T-cell (primary cell): ENCODE measurements at places on chromosomes 7 and 10.

DNA sequence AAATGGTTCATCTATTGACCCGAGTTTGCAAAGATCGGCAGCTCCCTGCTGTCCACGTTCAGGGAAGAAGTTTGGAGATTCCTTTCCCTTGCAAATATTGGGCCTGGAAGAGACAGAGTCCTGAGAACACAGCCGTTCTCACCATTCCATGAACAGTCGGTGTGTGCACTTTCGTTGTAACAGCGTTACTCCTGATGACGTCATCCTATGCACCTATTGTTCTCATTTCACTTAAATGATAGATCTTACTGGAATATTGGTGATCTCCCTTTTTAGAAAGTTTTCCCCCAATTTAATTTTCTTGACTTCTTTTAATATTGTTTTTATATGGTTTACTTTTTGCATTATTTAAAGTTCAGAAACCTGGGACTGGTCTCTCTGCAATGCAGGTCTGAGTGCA lies 320.7 kb upstream of the PFKP start:
- DNase-seq = no peak

DNA sequence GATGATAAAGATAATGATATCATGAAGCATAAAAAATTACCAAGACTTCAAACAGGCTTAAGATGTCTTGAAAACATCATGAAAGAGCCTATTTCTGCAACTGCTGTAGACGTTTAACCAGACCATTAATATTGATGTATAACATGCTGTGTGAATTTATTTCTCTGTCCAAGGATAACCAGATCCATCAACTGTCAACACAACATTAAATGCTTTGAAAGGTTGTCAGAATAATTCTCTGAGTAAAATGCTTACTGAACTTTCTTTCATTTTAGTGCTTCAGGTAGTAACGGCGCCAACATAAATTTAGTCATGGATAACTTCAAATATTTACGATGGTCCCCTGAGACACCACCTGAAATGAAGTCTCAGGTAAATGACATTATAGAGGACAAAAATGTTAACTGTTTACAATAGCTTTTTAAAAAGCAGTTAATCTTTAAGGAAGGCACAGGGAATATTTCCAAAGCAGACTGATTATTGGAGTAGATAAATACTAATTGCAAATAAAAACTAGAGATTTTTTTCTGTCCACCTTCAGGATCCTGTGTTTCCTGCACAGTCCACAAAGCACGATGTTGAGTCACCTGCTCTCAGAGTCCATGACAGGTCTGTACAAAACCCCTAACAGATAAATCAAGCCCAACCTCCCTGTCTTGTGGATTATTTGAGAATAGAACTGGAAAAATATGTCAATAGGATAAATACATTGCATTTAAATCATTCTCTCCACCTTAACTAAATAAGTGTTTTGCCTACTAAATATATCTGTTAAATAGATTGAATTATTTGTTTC lies 1213.2 kb downstream of the XPNPEP1 start:
- no peak for DNase-seq

- no peak for DNase-seq
Measured at GRCh38 chr10:131201741-131202515, 109.6 kb downstream of the TCERG1L start.

- DNase-seq = no peak
Measured at GRCh38 chr10:116211682-116212081, 61.3 kb downstream of the GFRA1 start.

DNA sequence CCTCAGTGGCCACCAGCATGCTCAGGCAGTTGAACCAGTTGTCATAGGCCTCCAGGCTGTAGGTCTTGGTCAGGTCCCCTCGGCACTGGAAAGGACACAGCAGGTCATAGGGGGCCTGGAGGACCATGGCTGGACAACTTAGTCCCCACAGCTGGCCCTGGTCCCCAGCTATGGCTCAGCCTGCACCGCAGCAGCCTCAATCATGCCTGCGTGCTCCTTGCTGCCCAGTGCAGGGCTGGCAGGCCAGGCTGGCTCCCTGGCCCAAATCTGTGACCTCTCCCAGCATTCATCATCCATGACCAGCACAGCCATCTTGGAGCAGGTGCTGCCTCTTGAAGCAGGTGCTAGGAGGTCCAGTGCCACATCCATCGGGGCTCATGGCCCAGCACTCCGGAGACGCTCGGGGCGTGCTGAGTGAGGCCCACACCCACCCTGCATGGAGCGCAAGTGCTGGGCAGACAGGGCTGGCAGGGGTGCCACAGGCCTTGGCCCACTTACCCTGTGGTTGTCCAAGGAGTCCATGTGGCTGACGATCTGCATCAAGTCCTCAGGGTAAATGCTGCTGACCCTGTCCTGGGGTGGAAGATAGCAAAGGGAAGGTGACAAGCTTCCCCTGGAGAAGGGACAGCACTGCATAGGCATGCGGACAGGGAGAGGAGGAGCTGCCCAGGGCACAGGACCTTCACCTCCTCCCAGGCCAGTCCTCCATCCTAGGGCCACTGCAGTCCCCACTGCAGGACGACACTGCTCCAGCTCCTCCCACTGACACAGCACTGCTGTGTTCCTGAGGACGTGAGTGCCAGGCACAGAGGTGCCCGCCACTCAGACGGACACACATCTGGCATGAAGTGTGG lies 61.7 kb downstream of the CSGALNACT2 start:
- no peak for DNase-seq

DNA sequence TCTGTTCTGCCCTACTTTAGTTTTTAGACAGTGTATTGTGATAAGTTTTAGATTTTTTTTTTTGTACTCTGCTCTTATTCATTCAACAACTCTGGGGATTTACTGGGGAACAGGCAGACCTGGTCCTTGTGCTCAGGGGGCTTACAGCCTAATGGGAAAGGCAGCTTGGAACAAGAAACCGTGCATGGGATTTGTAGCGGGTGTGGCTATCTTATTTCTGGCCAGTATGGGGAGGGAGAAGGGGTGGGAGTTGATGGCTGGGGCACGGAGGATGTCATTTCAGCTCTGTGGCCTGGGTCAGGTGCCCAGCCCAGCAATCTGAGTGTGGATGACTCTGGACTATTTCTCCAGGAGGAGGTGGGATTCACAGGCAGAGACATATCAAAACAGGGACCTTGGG lies 47.0 kb downstream of the GRK5 start:
- DNase-seq = no peak

- no peak for DNase-seq
Measured at GRCh38 chr10:663466-663751, 26.1 kb downstream of the DIP2C start.

DNA sequence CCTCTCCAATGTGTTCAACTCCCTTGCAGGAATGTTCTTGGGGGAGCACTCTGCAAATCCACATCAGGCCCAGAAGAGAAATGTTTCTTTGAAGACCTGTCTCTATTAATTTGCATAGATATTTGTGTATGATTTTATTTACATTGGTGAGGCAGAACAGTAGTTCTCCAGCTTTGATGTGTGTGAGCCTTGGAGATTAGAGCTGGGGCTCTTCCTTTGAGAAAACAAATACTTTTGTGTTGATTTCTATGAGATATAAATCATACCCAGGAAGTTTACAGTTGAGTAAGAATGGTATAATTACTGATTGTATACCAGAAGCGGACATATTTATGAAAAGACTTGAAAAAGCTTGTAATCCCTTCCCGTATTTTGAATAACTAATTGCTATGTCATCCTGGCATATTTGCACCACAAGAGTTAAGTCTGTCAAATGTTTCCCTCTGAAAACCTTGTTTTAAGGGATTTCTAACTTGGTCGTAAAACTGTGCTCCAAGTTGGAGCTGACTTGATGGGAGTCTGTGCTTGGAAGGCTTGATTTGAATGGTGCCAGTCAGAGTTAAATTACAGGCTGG lies 468.5 kb downstream of the LRMDA start:
- no peak for DNase-seq

- DNase-seq = no peak
Measured at GRCh38 chr10:78203915-78204818, 170.5 kb downstream of the RPS24 start.

DNA sequence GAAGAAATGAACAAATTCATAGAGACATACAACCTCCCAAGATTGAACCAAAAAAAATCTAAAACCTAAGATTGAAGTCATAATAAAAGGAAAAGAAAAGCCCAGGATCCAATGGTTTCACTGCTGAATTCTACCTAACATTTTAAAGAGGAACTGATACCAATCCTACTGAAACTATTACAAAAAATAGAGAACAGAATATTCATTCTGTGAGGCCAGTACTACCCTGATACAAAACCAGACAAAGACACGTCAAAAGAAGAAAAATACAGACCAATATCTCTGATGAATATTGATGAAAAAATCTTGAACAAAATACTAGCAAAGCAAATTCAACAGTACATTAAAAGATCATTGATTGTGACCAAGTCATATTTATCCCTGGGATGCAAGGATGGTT lies 128.5 kb upstream of the STEAP1 start:
- DNase-seq = no peak

- DNase-seq = no peak
Measured at GRCh38 chr7:114652041-114652440, 237.4 kb downstream of the FOXP2 start.

DNA sequence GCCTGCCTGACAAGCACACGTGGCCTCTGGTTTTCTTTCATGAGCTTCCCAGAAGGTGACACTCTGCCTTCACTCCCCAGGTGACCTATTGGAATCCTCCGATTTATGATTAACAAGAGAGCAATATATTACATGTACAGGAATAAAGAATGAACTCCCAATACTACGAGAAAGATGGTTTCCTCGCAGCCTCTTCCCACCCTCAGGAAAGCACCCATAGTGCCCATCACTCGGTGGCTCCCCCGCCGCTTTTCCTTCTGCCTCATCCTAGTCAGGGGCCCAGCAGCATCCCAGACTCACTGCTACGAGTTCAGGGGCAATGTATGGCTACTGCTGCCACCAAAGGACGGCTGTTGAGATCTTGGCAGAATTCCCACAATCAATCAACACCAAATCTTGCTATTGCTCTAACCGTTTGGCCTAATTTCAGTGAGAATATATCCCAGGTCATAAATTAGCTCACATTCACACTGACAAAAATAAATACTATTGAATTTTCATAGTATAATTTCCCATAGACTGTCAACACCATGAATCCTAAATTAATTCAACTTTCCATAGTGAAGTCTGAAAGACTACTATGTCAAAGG lies 196.3 kb downstream of the TNS3 start:
- no peak for DNase-seq
